ENCODE measurements at places on chromosomes 3 and 15.

- H3K4me1 ChIP-seq, result no peaks in the 10 kb centered on the region
- no peak overlapping the region for H3K4me3 ChIP-seq
- no peaks in the 10 kb centered on the region for H3K36me3 ChIP-seq
- no peak overlapping the region for H3K27ac ChIP-seq
- H3K27me3 ChIP-seq, result no peaks in the 10 kb centered on the region
Measured at GRCh38 chr3:12343047-12343501, 54.2 kb downstream of the PPARG start.

DNA sequence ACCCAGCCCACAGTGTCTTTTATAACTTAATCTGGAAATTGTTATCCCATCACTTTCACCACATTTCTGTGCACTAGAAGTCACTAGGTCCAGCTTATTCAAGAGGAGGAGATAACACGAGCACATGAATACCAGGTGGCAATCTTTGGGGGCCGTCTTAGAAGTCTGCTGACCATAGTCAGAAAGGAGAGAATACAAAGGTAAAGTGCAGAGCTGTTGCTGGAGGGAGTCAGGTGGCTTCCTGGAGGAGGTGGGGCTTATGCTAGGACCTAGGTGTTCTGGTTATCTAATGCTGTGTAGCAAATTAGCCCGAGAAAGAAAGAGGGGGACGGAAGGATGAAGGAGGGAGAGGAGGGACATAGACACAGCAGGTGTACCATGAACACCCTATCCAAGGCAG is 46.5 kb downstream of the SLC6A20 start:
- H3K36me3 ChIP-seq, result peaks cover 17% of the 10 kb centered on the region
- peaks cover 5% of the 10 kb centered on the region for H3K4me1 ChIP-seq
- DNase-seq, result no peak
- no peaks in the 10 kb centered on the region for H3K27me3 ChIP-seq
- no peak overlapping the region for H3K27ac ChIP-seq

DNA sequence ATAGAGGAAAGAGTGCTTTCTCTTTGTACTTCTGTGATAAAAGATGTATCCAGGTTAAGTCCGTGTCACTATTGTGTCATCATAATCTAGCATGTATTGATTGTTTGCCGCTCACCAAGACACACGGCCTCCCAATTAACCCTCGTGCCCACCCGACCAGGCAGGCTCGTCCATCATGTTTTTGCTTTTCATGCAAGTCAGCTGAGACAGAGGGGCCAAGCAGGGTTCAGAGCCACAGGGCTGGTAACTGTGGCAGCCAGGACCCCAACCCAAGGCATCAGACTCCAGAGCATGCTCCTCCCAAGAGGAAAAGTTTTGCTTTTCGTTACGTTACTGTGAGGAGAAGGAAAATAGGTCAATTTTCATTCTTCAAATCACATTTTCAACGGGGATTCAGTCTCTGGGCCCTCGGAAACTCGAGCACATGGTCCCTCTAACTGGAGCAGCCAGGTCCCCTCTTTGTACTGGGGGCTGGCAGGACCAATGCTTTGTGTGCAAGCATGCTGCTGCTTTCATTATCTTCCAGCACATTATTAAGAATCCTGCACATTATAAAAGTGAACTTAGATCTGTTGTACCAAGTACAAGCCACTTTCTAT is 161.1 kb upstream of the TOPAZ1 start:
- no peaks in the 10 kb centered on the region for H3K4me1 ChIP-seq
- H3K4me3 ChIP-seq, result no peak overlapping the region
- H3K27me3 ChIP-seq, result no peaks in the 10 kb centered on the region
- no peaks in the 10 kb centered on the region for H3K36me3 ChIP-seq
- H3K27ac ChIP-seq, result no peak overlapping the region

GRCh38 chr15:39403640-39404117 is 177.2 kb upstream of the THBS1 start:
- H3K27ac ChIP-seq, result no peak overlapping the region
- H3K4me1 ChIP-seq, result no peaks in the 10 kb centered on the region
- DNase-seq, result no peak
- H3K4me3 ChIP-seq, result no peak overlapping the region
- no peaks in the 10 kb centered on the region for H3K27me3 ChIP-seq

- no peak overlapping the region for H3K4me3 ChIP-seq
- peaks cover 5% of the 10 kb centered on the region for H3K36me3 ChIP-seq
- H3K27me3 ChIP-seq, result no peaks in the 10 kb centered on the region
- DNase-seq, result no peak
Measured at GRCh38 chr15:62658498-62658897, 384.0 kb upstream of the TPM1 start.

GRCh38 chr15:69462030-69462492 is 9.4 kb downstream of the RPLP1 start:
- peak overlapping the region; percentile 97 for H3K27ac ChIP-seq
- peak overlapping the region; percentile 64 for H3K4me3 ChIP-seq
- H3K36me3 ChIP-seq, result peaks cover 2% of the 10 kb centered on the region

GRCh38 chr3:169822983-169823382 is 10.3 kb upstream of the LRRC34 start:
- H3K4me1 ChIP-seq, result no peaks in the 10 kb centered on the region
- H3K27me3 ChIP-seq, result peaks cover 6% of the 10 kb centered on the region
- no peaks in the 10 kb centered on the region for H3K36me3 ChIP-seq
- H3K4me3 ChIP-seq, result no peak overlapping the region
- DNase-seq, result no peak
- no peak overlapping the region for H3K27ac ChIP-seq

GRCh38 chr3:42387802-42388651 is 22.4 kb downstream of the LYZL4 start:
- H3K36me3 ChIP-seq, result no peaks in the 10 kb centered on the region
- H3K27me3 ChIP-seq, result no peaks in the 10 kb centered on the region
- no peak overlapping the region for H3K4me3 ChIP-seq
- no peak for DNase-seq
- H3K4me1 ChIP-seq, result no peaks in the 10 kb centered on the region
- no peak overlapping the region for H3K27ac ChIP-seq

Data from gastrocnemius medialis (tissue), 4 donors.